Activated T-cell treated with anti-CD3 and anti-CD28 coated beads, Interleukin-2, amount 50 U/mL, for 48 hours (primary cell): ENCODE measurements at places on chromosomes 16 and 17.

DNA sequence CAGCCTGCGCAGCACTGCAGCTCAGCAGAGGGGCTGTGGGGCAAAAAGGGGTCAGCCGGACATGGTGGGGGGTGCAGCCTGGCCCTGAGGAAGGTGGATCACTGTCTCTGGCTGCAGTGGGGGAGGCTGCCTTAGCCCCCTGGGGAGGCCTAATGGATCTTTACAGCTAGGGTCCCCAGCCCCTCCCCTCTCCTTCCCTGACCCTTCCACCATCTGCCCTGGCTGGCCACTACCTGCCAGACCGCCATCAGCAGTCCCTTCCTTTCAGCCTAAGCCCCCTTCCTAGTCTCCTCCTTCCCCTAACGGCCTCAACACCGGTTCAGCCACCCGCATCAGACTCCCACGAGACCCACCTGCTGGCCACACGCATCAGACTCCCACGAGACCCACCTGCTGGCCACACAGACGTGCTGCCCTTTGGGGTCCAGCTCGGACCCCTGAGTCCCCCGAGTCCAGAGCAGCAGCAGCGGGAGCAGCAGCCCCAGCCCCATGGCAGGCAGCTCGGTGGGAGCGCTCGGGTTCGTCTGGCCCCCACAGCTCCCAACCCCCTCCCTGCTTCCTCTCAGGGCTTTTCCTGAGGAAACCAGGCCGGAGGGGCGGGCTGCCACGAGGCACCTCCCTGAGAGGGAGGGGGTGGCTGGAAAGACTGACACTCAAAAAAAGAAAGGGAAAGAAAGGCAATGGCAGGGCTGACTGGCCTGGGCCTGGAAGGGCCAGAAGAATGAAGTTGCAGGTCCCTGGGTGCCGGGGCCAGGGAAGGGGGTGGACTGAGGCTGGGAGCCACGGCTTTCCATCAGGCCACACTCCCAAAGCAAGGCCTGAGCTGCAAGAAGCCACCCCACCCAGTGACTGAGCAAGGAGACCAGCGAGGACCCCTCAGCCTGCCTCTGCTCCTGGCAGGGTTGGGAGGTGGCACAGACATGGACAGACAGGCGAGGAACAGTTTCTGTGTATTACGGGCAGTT is at the start of gene SCARF1:
TSS of gene SCARF1 (minus strand) at position 526 of the 965 bp plus-strand sequence. CDS start at position 491, 35 bp downstream.
- no peak for DNase-seq

- no peak for DNase-seq
Observed at GRCh38 chr16:31785126-31785525, 88.5 kb upstream of the ZNF267 start.

- no peak for DNase-seq
Observed at GRCh38 chr16:47072158-47072557, 71.6 kb downstream of the NETO2 start.

DNA sequence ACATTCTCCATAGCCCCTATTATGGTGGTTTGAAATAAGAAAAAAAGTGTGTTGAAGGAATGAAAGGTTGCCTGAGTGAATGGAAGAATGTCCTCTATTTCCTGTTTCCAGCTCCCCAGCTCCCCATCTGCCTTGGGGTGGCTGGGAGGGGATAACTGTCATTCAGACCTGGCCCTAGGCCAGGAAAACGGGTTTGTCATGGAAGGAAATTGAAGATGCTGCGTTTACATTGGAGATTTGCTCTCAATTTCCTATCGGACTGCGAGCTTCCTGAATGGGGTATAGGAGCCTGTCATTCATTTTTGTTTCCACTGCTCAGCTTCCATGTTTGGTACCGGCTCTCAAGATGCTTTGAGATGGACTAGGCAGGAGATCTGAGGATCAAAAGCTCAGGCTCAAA is 2.2 kb upstream of the FZD2 start:
- DNase-seq: no peak

- DNase-seq: no peak
Observed at GRCh38 chr17:40535924-40536294, 29.4 kb downstream of the CCR7 start.

DNA sequence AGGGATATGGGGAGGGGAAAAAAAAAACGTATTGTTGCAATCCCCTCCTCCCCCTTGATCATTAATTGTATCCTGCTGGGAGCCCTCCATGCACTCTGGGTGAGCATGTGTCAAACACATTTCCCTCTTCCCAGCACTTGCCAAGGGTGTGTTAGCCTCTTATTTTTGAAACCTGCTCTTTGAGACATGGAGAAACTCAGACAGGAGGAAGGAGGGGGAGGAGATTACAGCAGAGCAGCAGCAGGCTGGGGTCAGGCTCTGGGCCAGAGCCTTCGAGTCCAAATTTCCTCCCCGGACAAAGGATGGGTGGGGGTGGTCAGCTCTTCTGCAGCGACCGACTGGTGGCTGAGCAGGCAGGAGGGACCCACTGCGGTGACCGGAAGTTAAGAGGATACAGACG is 64.7 kb downstream of the SOX9 start:
- no peak for DNase-seq

DNA sequence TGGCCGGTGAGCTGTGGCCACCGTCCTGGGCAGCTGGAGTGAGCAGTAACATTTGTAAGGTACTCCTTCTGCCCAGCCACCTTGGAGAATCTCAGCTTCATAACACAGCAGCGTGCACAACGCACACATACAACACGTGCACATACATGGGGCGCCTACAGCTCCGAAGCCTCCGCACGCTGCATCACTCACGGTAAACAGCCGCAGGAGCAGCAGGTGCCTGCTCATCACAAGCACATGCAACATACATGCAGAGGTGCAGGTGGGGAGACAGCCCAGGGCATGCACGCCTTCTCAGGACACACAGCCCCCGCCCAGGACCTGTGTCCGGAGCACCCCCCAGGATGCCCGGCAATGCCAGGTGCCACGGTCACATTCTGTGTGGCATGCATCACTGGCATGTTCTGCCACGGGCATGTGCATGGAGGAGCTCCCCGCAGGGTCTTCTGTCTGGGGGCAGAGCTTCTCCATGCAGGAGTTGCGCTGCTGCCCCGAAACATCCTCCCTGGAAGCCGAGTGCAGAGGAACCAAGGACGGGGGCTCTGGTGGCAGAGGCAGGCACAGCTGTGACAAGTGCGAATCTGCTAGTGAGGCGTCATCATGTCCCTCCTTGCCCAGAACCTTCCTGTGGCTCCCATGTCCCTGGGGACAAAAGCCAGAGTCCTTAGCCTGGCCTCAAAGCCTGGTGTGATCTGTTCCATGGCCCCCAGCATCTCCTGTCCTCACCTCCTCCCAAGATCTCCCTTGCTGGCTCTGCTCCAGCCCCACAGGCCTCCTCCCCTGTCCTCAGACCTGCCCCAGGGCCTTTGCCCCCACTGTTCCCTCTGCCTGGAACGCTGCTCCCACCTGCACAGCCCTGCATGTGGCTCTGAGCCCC is 184.0 kb upstream of the GSE1 start:
- DNase-seq: peak; percentile 11
